Right atrium auricular region (tissue), 2 donors: ENCODE measurements at places on chromosomes 7 and 10. TPM values are rescaled to one million over a fixed set of nuclear protein-coding genes. Genes with fewer than 3 reads are reported as not detected.

DNA sequence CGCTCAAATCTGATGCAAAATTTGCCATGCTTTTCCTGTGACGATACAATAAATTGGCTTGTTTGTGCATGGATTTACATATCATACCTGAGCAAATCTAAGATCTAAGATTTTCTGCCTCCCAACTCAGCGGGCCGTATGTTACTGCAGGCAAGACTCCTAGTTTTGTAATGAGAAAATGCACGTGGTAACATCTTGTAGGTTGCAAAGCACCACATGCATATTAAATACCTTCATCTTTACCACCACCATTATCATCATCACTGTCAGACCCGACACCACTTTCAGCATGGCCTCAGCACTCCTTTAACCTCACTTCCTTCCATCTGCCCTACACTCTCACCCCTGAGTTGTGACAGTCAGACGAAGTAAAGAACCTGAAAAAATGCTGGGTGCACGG, 202.2 kb downstream of the FRMD4A start:
- no peak for DNase-seq

- DNase-seq, result no peak
Observed at GRCh38 chr7:2450198-2451107, 25.7 kb downstream of the GRIFIN start.

- DNase-seq, result no peak
Observed at GRCh38 chr7:45407730-45408408, 166.3 kb upstream of the ADCY1 start.

GRCh38 chr10:89206402-89207180, 526 bp downstream of the CH25H start:
- DNase-seq, result peak; percentile 59

- DNase-seq, result no peak
Observed at GRCh38 chr7:108809356-108809755, 239.7 kb downstream of the DNAJB9 start.

GRCh38 chr10:89518876-89519842, 16.2 kb downstream of the SLC16A12 start:
- DNase-seq, result no peak

GRCh38 chr7:22607180-22607579, 107.2 kb upstream of the STEAP1B start:
- DNase-seq, result no peak

GRCh38 chr10:4748491-4749270, 77.3 kb upstream of the AKR1E2 start:
- no peak for DNase-seq

DNA sequence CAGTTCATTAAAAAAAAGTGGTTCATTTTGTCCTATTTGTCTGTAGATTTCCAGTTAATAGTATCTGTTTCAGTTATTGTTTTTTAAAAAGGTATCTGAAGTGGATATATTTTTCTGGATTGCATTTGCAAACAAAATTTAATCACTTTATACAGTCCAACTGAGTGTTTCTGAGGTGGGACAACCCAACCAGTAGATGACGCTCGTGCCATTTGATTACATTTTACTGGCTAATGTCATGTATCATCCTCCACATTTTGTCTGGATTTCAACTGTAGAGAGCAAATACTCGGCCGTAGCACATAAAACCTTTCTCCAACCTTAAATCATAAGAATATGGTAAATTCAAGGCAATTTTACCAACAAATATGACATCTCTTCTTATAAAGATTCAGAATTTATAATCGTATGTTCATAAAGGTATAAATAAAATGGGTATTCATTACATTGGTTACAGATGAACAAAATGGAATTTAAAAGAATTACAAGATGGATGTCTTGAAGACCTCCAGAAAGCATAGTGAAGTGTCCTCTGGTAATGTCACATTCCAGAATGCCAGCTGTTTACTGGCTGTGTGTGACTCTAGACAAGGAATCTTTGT, 789.0 kb downstream of the PHTF2 start:
- no peak for DNase-seq

DNA sequence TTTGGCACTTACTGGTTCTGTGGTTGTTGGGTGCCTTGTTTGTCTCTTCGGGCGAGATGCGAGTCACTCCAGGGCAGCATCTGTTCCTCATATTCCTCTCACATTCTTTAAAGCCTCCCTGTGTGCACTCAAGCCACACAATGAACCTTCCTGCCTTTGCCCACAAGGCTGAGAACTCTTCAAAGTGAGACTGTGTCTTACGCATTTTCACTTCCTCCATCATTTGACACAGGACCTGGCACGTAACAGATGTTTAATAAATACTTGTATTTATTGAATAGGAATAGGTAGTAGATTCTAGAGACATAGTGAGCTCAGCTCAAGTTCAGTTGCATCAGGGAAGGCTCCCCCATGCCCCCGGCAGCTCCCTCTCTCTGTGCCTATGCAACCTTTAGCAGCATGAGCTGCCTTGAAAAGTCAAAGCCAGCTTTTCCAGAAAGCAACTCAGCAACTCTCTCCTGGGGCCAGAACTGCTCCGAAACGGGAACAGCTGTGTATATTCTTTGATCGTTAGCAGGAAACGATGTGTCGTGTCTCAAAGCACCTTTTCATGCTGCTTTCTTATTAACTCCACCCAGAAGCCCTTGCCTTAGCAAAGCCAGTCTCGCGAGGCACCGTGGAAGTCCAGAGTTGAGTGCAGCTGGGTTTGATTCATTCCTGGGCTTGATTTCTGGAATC, 97.5 kb downstream of the PFKFB3 start:
- no peak for DNase-seq

IL2RA gene
- total RNA-seq, result 0.30 TPM

ENKUR gene
- total RNA-seq, result not detected

HTRA1 gene
- total RNA-seq, result 76.3 TPM
